Effector CD8-positive, alpha-beta T cell (primary cell): ENCODE measurements at places on chromosomes 5 and 9.

- DNase-seq, result no peak
These were observed 30.3 kb downstream of the TPPP start for GRCh38 chr5:662751-663435.

GRCh38 chr5:35198075-35198474 is 32.2 kb downstream of the PRLR start:
- DNase-seq, result no peak

DNA sequence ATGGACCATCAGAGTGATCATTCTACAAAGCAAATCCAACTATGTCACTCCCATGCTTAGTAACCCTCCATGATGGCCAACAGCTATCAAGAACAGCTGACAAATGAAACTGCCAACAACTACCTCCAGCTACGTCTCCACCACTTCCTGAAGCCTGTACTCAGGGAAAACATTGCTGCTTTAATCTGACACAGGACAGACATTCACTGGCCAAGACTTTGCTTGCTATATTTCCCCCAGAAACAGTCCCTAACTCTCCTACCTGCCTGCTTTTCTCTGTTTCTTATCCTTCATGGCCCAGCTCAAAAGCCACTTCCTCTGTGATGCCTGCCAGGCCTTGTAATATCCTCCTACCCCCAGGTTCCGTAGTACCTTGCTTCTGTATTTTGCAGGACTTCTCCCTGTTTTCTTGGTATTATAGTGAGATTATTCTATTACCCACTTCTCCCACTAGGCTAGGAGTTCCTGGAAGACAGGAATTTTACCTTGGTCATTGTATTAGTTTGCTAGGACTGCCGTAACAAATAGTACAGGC is 14.7 kb upstream of the RAB14 start:
- no peak for DNase-seq

DNA sequence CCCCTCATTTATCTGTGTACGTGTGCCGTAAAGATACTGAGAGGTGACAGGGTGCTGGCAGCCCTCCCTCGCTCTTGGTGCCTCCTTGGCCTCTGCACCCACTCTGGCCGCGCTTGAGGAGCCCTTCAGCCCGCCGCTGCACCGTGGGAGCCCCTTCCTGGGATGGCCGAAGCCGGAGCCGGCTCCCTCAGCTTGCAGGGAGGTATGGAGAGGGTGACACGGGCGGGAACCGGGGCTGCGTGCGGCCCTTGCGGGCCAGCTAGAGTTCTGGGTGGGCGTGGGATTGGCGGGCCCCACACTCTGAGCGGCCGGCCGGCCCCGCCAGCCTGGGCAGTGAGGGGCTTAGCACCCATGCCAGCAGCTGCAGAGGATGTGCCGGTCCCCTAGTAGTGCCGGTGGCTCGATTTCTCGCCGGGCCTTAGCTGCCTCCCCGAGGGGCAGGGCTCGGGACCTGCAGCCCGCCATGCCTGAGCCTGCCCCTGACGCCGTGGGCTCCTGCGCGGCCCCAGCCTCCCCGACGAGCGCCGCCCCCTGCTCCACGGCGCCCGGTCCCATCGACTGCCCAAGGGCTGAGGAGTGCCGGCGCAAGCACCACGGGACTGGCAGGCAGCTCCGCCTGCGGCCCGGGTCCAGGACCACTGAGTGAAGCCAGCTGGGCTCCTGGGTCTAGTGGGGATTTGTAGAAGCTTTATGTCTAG is 21.6 kb downstream of the NKX2-5 start:
- no peak for DNase-seq

- DNase-seq, result no peak
These were observed 21.2 kb downstream of the TRIM14 start for GRCh38 chr9:98097836-98098235.

DNA sequence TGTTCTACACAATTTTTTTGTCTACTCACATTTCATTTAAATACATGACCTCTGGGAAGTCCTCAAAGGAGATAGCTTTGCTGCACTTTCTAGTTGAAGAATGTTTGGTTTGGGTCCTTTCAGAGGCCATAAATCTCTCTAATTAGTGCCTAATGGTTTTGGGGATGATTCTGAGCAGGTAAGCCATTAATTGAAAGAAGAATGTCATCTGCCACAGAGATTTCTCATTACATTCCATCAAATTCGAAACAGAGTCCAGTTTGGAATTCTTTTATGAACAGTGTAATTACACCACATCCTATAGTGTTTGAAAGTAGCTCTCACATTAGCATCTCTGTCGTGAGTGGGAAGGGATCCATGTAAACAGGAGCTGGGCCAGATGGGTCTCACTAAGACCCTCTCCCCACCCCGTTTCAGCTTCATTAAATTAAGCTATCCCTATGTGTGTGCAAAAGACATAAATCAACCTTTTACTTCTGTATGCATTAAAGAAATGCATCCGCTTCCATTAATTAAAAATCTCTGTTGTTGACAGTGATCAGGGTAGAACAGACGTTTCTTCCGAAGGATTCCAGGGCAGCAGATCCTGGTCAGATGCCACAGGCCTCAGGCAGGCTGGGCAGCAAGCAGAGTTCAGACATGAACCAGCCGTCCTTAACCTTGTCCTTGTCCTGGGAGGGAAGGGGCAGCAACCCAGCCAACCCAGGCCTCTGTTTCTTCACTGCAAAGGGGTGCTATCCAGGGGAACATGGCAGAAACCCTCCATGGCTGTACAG is 99.8 kb upstream of the MAP1B start:
- no peak for DNase-seq

GRCh38 chr5:125370461-125371205 is 624.2 kb upstream of the ZNF608 start:
- no peak for DNase-seq
